ENCODE measurements at places on chromosomes 1 and 21.
A peak's percentile ranks its signal among the peaks of the same experiment; 100 is the strongest.

DNA sequence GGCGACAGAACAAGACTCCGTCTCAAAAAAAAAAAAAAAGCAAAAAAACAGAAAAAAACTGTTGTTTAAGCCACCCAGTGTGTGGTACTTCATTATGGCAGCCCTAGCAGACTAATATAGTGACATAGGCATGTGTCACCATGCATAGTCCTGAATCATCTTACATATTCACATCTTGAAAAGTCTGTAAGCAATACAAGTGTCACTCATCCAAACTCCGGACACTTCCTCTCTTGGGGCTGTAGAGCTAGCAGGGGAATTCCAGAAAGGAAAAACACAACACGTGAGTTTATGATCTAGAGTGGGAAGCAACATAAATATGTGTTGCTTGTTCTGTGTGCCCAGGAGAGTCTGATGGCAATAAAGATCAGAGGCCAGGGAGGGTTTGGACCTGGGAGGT, 81.6 kb upstream of the KCNE2 start:
- H3K4me3 ChIP-seq: no peak overlapping the region
- no peak for DNase-seq
- H3K36me3 ChIP-seq: no peaks in the 10 kb centered on the region
- H3K4me1 ChIP-seq: no peaks in the 10 kb centered on the region
- no peaks in the 10 kb centered on the region for H3K27me3 ChIP-seq

DNA sequence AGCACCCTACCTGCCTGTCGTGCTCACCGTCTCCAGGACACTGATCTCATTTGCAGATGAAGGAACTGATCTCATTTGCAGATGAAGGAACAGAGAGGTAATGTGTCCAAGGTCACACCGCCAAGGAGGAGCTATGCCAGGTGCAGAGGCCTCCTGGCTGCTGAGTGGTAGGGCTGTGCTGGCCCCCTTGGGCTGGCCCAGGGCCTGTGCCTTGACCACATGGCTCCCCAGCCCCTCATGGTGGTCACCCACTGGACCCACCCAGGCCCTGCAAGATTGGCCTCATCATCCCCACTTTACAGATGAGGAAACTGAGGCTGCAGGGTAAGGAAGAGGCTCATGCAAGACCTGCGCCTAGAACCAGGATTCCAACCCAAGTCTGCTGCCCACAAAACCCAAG, 628.3 kb downstream of the MATN1 start:
- no peaks in the 10 kb centered on the region for H3K36me3 ChIP-seq
- H3K4me3 ChIP-seq: no peak overlapping the region
- no peak for DNase-seq
- H3K4me1 ChIP-seq: no peaks in the 10 kb centered on the region

DNA sequence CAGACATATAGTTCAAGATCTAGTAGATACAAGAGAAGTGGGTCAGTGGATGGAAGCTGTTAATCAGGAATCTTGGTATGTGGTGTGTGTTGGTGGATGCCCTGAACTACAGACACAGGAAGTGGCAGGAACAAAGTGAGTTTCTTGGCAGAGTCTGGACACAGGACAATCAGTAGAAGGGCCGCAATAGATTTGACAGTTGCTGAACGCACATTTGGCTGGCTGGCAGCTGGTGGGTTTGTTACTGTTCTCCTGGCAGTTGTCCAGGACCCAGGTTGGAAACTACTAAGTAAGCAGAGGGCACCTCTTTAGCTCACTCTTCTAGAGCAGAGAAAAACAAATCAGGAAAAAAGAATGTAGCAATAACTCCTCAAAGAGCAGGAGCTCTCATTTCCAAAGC, 13.2 kb downstream of the KRTAP26-1 start:
- H3K4me3 ChIP-seq: no peak overlapping the region
- no peaks in the 10 kb centered on the region for H3K36me3 ChIP-seq
- no peak for DNase-seq
- no peak overlapping the region for H3K27ac ChIP-seq

- no peak overlapping the region for H3K4me3 ChIP-seq
- no peak overlapping the region for H3K27ac ChIP-seq
- no peak for DNase-seq
- no peaks in the 10 kb centered on the region for H3K27me3 ChIP-seq
- H3K4me1 ChIP-seq: no peaks in the 10 kb centered on the region
Measured at GRCh38 chr21:35578831-35579471, 481.4 kb downstream of the SETD4 start.

DNA sequence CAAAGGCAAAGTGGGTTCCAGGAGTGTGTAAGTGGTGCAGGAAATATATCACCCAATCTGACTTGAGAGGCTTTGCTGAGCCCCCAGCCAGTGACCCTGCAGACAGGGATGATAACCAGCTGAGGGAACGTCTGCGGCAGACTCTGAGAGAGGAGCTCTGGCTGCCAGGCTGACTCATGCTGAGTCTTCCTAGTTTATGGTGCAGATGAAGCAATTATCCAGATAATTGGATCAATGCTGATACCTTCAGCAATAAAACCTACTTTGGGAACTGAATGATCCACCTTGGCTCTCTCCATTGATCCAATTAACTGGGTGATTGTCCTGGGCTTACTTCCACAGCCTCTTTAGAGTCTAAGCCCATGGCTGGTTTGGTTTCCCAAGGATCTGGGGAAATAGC, 7.3 kb downstream of the C8B start:
- no peak overlapping the region for H3K4me3 ChIP-seq
- H3K27ac ChIP-seq: no peak overlapping the region
- DNase-seq: no peak
- no peaks in the 10 kb centered on the region for H3K4me1 ChIP-seq

DNA sequence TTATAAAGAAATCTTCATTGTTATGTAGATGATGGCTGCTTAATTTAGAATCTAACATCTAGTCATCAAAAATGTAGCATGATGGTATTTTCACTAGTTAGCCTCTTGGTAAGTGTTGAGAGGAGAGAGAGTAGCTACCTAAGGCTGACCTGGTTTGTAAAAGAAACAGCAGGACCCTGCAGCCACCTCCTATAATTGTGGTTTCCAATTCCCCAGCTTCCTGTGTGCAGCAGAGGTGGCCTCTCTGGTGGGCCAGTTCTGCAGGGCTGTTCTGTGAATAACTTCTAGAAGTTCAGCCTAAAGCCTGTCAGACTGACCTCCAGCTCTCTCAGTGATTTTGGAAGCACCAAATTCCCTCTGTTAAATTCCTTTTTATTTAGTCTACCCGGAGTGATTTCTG, 246.4 kb upstream of the LRRC7 start:
- no peaks in the 10 kb centered on the region for H3K4me1 ChIP-seq
- H3K36me3 ChIP-seq: no peaks in the 10 kb centered on the region
- no peak overlapping the region for H3K4me3 ChIP-seq
- no peaks in the 10 kb centered on the region for H3K27me3 ChIP-seq
- DNase-seq: no peak

DNA sequence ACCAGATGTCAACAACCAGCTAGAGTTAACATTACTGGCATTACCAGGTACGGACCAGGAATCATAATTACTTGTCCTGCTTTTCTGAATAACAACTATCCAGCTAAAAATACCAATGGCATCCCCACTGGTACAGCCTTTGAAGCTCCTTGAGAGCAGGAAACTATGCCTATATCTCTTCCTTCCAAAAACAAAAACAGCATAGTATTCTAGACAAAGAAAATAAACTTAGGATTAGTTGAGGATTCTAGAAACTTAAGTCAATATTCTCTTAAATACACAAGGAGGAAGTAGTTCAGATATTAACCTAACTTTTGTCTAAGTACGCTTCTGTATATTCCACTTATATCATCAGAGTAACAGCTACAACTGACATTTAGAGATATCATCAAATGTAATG, 3.0 kb downstream of the FUBP1 start:
- H3K27ac ChIP-seq: no peak overlapping the region
- no peaks in the 10 kb centered on the region for H3K36me3 ChIP-seq
- H3K27me3 ChIP-seq: no peaks in the 10 kb centered on the region
- no peak overlapping the region for H3K4me3 ChIP-seq
- H3K4me1 ChIP-seq: no peaks in the 10 kb centered on the region
- DNase-seq: no peak

DNA sequence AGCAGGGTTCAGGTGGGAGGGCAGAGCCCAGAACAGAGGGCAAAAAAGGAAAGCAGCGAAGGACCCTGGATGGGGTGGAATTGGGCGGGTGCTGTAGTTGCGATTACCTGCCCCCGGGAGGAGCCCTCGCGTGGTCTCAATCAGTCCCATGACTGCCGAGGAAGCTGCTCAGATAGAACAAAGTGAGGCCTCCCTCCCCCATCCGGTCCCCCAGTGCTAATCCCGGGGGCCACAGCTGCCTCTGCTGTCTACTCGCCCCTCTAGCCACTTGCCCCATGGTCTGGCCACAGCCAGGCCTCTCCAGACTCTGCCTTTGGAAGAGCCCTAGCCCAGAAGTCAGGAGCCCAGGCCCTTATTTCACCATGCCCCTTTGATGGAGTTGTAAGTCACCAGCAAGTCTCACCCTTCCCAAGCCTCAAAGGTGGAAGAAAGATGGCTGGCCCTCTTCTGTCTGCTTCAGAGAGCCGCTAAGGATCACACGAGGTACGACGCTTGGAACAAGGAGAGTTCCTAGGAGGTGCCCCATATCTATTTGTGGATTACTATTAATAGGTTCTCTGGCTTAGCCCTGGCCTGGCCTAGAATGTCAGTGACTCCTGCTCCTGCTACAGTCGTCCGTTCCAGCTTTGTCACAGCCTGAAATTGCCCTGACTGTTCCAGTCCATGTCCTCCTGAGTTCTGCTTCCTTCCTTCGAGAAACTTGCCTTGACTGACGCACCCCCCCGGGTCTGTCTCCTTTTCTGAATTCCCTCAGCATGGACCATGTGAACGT, 16.4 kb downstream of the ECHDC2 start:
- H3K27me3 ChIP-seq: no peaks in the 10 kb centered on the region
- DNase-seq: no peak
- H3K4me1 ChIP-seq: peaks cover 2% of the 10 kb centered on the region
- no peaks in the 10 kb centered on the region for H3K36me3 ChIP-seq

GRCh38 chr1:229131243-229132105, 139.4 kb upstream of the RAB4A start:
- no peak overlapping the region for H3K4me3 ChIP-seq
- no peaks in the 10 kb centered on the region for H3K27me3 ChIP-seq
- DNase-seq: no peak
- no peak overlapping the region for H3K27ac ChIP-seq

- no peak overlapping the region for H3K27ac ChIP-seq
- DNase-seq: no peak
- H3K27me3 ChIP-seq: no peaks in the 10 kb centered on the region
- no peaks in the 10 kb centered on the region for H3K4me1 ChIP-seq
Measured at GRCh38 chr1:53524428-53525375, 65.5 kb downstream of the DMRTB1 start.

GRCh38 chr1:43861337-43861736, 72.3 kb upstream of the ARTN start:
- H3K4me1 ChIP-seq: 0 out of 2 replicates have a peak, but pooled peaks cover 4% of the 10 kb centered on the region
- no peaks in the 10 kb centered on the region for H3K36me3 ChIP-seq
- H3K27ac ChIP-seq: no peak overlapping the region
- DNase-seq: no peak
- H3K27me3 ChIP-seq: no peaks in the 10 kb centered on the region
- H3K4me3 ChIP-seq: no peak overlapping the region

GRCh38 chr1:53220962-53221286, 490 bp upstream of the CZIB start:
- no peaks in the 10 kb centered on the region for H3K27me3 ChIP-seq
- peak overlapping the region; percentile 62 for H3K4me3 ChIP-seq
- no peak for DNase-seq
- H3K27ac ChIP-seq: no peak overlapping the region

- DNase-seq: no peak
- no peak overlapping the region for H3K4me3 ChIP-seq
- H3K4me1 ChIP-seq: peaks cover 2% of the 10 kb centered on the region
- H3K27ac ChIP-seq: no peak overlapping the region
Measured at GRCh38 chr1:59223198-59223597, 73.7 kb upstream of the FGGY start.

- no peaks in the 10 kb centered on the region for H3K36me3 ChIP-seq
- H3K27ac ChIP-seq: no peak overlapping the region
- no peak for DNase-seq
- H3K27me3 ChIP-seq: no peaks in the 10 kb centered on the region
Measured at GRCh38 chr1:48102766-48103165, 105.6 kb upstream of the TRABD2B start.

All from iPS DF 6.9 (cell line).